ENCODE measurements at places on chromosomes 5 and 9.

DNA sequence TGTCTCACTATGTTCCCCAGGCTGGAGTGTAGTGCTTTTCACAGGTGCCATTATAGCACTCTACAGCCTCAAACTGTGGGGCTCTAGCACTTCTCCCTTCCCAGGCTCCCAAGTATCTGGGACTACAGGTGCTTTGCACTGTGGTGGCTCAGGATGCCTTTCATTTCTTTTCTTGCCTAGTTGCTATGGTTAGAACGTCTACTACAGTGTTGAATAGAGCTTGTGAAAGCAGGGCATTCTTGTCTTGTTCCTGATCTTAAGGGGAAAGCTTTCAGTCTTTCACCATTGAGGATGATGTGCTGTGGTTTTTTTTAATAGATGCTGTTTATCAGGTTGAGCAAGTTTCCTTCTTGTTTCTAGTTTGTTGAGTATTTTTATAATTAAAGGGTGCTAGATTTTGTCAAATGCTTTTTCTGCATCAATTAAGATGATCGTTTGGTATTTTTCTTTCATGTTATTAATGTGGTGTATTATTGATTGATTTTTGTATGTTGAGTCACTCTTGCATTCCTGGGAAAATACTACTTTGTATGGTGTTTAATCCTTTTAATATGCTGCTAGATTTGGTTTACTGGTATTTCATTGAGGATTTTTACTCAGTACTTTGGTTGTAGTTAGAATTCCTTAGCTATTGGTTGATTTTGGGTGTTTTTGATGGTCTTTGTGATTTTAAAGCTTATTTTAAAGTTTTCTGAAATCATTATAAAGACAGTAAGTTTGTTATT is 35.6 kb downstream of the GPBP1 start:
- DNase-seq = no peak

DNA sequence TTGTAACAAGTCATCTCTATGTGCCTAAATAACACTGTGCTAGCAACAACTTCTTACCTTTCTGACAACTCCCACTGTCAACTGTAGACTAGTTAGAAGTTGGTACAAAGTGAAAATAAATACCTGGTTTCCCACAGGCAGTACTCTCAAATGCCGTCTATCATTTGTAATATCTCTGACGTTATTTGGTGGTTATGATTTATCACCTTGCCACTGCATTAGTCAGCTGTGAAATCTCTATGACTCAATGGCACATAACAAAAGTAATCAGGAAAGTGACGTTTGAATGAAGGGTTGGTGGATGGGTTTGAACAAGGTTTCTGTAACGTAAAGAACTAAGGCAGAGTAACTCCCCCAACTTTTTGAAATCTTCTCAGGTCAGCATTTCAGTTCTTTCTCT is 592.3 kb downstream of the MAT2B start:
- DNase-seq = no peak

GRCh38 chr9:108017671-108018070 is 528.1 kb upstream of the KLF4 start:
- no peak for DNase-seq

GRCh38 chr9:34493972-34494535 is 28.7 kb downstream of the ENHO start:
- no peak for DNase-seq

Data from stimulated activated CD8-positive, alpha-beta memory T cell treated with anti-CD3 and anti-CD28 coated beads, Interleukin-4, amount 100 ng/mL, for 1 hour (primary cell).